Left ventricle myocardium superior (tissue), 1 donor: ENCODE measurements at places on chromosomes 2 and 18. TPM values are rescaled to one million over a fixed set of nuclear protein-coding genes. Genes with fewer than 3 reads are reported as not detected.

Gene CRYBA2
- not detected for total RNA-seq

DNA sequence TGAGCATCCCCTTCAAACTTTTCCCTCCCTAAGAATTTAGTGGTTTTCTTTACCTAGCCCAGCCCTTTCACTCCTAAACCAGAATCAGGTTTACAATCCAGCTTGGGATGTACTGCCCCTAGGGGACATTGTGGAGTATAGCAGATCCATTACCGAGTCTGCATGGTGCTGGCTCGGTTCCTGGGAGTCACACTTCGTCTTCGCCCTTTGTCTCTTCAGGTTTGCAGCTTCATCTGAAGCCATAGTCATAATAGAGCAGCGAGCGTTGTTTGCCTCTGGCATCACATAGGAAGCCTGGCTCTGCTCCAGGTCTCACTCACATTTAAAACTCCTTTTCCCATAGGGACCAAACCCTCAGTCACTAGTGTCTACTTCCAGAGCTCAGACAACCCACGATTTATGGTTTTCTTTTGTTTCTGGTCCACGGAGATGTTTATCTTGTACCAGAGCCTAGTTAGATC, 16.8 kb upstream of the LYPD6 start:
- DNase-seq = no peak

GRCh38 chr2:19812166-19812565, 89.6 kb downstream of the TTC32 start:
- peak; percentile 51 for DNase-seq

- DNase-seq = no peak
Measured at GRCh38 chr18:67331857-67332256, 184.7 kb downstream of the DSEL start.

GRCh38 chr2:46134531-46135227, 162.5 kb upstream of the EPAS1 start:
- peak; percentile 60 for DNase-seq

Gene ALLC
- not detected for total RNA-seq

Gene DRC1
- total RNA-seq = not detected

Gene KLF11
- 25.8 TPM for total RNA-seq

- DNase-seq = no peak
Measured at GRCh38 chr2:67240507-67240906, 156.6 kb upstream of the ETAA1 start.

Gene SULT1C4
- total RNA-seq = 3.2 TPM

DNA sequence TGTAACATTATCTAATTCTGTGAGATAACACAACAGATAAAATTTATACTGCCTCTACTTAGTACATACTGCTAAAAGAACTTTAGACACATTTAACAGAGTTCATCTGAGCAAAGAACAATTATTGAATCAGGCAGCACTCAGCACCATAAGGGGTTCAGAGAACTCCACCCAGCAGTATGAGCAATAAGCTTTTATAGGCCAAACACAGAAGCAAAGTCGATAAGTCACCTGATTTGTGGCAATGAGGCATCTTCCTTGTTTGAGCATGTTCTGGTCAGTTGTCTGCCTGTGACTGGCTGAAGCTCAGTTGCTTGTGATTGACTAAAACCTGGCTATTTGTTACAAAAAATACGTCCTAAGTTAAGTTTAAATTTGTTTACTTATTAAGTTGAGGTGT, 746.1 kb upstream of the DDX18 start:
- DNase-seq = no peak

- no peak for DNase-seq
Measured at GRCh38 chr2:28558918-28559317, 63.1 kb downstream of the PLB1 start.

DNA sequence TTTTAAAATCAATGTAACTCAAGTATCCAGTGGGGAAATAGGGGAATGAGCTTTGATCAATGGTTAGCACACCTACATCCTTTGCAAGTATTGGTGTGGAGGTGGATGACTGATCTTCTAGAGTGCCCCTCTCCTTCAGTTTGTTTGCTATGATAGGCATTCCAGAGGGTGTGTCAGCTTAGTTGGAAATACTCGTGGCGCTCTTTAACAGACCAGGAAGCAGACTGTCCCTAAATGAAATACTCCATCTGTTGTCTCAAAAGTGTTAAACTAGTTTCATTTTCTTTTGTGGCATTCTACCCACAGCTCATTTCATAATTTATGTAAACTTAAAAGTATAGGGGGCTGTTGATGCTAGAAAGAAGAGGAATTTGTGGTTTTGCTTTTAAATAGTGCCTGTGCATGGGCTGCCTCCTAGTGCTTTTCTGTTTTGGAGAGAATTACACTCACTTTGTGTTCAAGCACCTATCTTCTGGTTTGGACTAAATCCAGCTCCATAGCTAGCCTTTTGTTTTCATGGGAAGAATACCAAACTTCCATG, 66.2 kb downstream of the STAT1 start:
- no peak for DNase-seq

Gene C2orf74
- total RNA-seq = 28.0 TPM

Gene SCTR
- 1.0 TPM for total RNA-seq

GRCh38 chr2:96838345-96839292, 5.2 kb downstream of the ANKRD23 start:
- DNase-seq = no peak

Gene PID1
- 8.0 TPM for total RNA-seq
